ENCODE measurements at places on chromosomes 3 and 15. TPM values are rescaled to one million over a fixed set of nuclear protein-coding genes. Genes with fewer than 3 reads are reported as not detected.
A peak's percentile ranks its signal among the peaks of the same experiment; 100 is the strongest.

GRCh38 chr3:112738366-112738765 is 97.4 kb upstream of the CCDC80 start:
- DNase-seq: no peak

DNA sequence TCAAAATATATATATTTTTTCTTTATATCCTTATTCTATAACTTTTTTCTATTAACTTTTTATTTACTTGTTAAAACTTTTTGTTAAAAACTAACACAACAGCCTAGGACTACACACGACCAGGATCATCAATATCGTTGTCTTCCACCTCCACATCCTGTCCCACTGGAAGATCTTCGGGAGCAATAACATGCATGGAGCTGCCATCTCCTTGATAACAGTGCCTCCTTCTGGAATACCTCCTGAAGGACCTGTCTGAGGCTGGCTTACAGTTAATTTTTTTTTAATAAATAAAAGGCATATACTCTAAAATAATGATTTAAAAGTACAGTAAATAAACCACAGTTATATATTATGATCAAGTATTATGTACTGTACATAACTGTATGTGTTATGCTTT is 58.9 kb downstream of the SFMBT1 start:
- peak; percentile 40 for DNase-seq

DNA sequence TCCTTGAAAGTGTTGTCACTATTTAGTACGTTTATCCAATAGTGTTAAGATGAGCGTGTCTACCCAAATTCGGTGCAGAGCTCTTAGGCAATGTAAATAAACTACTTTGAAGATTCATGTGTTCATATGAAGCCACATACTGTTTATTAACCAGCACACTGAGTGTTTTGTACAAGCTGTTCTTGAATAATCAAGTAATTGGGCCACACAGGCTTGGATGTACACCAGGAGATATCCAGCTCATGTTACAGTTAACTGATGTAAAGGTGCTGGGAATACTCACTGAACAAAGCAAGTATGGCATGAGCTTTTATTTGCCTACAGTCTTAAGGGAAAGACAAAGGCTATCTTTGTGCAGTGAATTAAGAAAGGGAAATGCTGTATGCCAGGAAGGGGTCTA is 632 bp upstream of the DHX36 start:
- DNase-seq: no peak

- peak; percentile 62 for DNase-seq
Measured at GRCh38 chr15:40981186-40981585, 27.9 kb downstream of the CHAC1 start.

DNA sequence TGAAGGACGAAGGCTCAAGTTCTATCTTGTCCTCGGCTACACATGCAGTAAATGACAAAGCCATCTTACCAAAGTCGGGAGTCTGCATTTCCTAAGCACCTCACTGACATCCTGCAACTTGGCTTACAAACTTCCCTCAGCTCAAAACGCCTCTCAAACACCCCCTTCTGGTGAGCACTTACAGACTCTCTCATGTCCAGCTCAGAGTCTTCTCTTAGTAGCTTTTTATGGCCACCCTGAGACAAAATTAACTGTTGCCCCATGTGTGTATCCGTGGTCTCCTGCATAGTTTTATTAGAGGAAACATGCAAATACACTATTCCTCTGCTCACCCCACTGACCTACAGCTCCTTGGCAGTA is 819.7 kb downstream of the FHIT start:
- no peak for DNase-seq

- no peak for DNase-seq
Measured at GRCh38 chr15:40055576-40056293, 16.8 kb upstream of the SRP14 start.

GRCh38 chr15:78232951-78233350 is 1.4 kb downstream of the ACSBG1 start:
- DNase-seq: no peak

GRCh38 chr3:40476478-40477470 is at the start of gene ZNF619:
ZNF619 (plus strand) TSS chr3:40477122; CDS start chr3:40477980, 858 bp downstream.
- peak; percentile 77 for DNase-seq

- DNase-seq: no peak
Measured at GRCh38 chr3:34851137-34851536, 788.2 kb upstream of the ARPP21 start.

- DNase-seq: peak; percentile 73
Measured at GRCh38 chr3:146223401-146224373, 27.2 kb downstream of the PLSCR4 start.

- no peak for DNase-seq
Measured at GRCh38 chr15:67446449-67446848, 74.5 kb upstream of the C15orf61 start.

DNA sequence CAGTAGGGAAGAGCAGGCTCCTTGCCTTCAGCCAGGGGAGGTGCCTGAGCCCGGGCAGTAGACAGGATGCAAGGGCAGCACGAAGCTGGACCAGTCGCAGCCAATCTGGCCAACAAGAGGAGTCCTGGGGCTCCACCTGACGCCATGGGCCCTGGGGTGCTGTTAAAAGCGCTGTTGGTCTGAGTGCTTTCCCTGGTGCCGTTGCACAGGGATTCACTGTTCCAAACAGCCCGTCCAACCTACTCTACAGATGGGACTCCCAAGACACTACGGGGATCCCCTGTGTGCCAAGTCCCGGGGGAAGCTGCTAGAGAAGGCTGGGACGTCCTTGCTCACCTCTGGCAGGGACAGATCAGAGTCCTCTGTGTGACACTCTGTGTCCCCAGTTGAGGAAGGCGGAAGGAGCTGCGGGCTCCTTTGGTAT is 632 bp downstream of the CTSH start:
- no peak for DNase-seq

- no peak for DNase-seq
Measured at GRCh38 chr3:10383850-10384248, 62.9 kb upstream of the SEC13 start.

DNA sequence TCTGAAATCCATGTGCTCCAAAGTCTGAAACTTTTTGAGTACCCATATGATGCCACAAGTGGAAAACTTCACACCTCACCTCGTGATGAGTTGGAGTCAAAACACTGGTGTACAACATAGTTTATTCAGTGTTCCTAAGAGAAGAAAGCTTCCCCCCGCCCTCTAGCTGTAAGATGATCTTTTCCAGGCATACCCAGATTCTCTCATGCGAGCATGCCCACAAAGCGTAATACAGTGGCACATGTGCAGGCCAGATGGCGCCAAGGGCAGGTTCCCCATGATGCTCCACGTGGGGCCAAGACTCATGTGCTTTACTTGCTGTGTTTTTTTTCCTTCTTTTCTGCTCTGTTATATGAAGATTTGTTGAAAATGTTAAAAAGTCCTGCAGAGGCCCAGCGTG is 104.9 kb upstream of the LRRFIP2 start:
- no peak for DNase-seq

GRCh38 chr3:36942638-36943248 is 2.1 kb downstream of the TRANK1 start:
- DNase-seq: no peak

GRCh38 chr3:3772920-3773319 is 26.3 kb upstream of the LRRN1 start:
- DNase-seq: no peak

DNA sequence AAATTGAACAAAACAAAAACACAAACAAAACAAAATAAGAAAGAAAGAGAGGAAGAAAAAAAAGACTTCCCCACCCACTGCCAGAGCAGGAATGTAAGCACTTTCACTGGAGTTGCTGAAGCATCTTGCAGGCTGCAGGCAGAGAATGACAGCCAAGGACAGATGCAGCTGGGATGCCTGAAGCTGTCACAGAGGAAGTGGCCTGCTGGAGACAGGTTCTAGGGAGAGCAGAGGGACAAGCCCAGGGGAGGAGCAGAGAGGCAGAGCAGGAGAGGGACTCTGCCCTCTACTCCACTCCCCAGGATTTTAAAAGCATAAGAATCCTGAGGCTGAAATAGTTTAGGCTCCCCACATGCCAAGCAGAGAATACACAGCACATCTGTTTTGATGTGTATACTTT is 326.2 kb downstream of the TUSC7 start:
- no peak for DNase-seq

DNA sequence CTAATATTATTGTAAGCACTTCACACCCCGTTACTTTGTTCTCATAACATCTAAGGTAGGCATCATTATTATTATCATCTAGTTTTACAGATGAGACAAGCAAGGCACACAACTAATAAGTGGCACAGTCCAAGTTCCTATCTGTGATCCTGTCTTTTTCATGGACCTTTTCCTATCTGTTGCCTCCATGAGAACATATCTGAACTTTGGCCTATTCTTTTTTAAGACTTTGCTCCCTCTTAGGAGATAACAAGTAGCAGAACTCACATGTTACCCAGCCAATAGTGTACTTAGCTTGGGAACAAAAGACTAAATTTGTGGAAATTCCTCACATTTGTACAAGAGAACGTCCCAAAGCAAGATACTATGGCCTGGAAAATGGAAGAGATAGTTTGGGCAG is 172.4 kb downstream of the TIGIT start:
- no peak for DNase-seq

- no peak for DNase-seq
Measured at GRCh38 chr3:55162031-55162795, 234.4 kb upstream of the LRTM1 start.

DNA sequence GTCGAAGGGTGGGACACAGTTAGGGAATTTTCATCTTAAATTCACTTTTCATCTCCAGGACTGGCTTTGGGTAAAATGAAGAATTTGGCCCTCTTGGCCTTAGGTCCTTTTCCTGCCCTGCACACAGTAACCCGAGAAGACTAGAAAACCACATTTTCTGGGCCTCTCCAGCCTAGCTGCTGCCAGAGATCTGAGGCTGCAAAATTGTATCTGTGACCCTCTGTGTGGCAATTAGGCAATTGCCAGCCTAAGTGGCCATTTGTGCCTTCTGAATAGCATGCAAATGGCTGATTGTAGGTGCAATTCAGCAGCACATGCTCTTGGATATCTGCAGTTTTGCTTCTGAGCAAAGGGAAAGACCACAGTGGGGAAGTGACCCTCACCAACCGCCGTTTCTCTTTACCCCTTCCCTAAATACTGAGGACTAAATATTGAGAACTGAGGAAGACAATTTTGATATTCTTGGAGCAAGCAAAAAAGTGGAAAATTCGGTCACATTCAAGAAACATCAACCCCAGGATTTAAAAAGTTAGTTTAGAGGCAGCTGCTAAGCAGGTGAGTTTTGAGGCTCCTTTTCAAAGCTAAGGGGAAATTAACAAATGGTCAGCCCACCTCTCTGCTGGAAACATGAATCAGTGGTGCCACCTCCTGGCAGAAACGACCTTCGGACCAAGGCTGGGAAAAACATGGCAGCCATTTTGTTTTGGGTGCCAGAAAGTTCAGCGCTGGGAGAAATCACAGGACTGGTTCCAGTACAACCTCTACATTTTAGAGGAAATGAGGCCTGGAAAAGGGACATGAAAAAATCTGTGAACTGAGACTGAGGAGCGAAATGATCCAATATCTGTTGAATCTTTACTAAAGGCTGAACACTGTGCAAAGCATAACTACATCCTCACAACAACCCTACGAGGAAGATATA is 56.6 kb upstream of the PRTG start:
- peak; percentile 69 for DNase-seq

- DNase-seq: no peak
Measured at GRCh38 chr3:128575777-128576176, 74.8 kb downstream of the RPN1 start.

DNA sequence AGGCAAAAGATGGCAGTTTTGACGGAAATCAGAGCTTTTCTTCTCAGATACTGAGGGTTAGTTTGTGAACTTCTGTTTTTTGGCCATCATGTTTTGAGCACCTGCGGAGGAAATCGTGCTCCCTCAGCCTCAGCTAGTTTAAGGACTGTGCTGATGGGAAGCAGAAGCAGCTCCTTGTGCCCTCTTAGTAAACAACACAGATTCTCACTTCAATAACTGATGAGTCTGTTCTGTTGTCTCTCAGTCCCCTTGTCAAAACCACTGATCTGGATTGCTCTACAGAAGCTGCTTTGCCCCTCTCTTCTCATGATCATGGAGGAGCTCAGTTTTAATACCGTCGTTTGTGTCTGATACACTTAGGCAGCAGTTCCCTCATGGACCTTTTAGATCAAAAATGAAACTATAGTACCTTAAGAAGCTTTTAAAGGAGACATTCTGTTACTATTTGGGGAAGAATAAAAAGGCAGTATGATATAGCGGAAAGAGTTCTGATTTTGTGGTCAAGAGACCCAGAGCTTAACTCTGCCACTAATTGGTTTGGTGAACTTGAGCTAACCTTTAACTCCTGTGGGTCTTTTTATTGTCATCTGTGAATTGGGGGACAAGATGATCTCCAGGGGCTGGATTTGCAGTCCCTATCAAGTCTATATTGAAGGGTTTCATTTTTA is 152.6 kb downstream of the BBX start:
- no peak for DNase-seq

DNA sequence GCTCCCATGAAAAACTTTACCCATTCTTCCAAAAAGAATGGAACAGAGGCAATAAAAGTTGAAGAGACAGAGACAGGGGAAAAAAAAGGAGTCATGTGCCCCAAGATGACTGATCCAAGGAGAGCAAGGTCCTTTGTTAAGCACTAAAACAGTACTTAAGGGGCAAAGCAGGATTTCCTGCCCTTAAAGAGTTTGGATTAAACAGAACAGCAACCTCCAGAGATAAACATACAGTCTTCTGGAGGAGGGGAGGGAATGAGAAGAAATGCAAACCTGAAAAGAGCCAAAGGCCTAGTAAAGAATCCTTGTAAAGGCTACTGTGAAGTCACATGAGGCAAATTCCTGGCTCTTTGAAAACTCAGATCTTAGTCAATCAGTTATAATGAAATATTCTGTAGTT is 38.2 kb downstream of the SHQ1 start:
- peak; percentile 71 for DNase-seq

DNA sequence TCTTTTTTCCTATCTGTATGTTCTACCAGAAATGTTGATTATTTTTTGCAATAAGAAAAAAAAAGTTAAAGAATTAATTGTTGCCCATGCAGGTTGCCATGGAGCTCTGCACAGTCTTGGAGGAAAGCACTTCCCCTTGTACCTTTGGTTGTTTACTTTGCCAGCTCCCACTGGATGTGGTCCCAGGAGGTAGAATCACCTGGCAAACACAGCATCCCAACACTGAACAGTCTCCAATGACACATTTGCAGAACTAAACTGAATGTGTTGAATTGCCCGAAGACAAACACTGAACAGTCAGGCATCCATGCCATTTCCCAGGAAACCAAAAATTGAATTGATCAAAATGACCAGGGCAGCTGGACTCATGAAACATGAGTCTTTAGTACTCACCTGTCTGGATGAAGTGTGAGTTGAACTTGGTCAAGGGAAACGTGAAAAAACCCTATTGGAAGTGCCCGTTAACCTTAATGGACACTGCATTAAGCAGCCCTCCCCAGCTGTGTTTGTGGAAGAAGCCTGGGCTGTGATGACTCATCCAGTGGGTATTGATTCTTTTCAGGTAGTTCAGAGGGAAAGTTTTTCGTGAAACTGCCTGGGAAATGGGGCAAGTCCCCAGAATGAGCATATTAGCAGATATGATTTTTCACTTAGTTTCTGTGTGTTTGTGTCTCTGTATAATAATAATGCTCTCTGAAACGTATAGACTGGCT is 284.7 kb upstream of the STT3B start:
- no peak for DNase-seq

- peak; percentile 35 for DNase-seq
Measured at GRCh38 chr3:23806534-23807423, 1.0 kb downstream of the UBE2E1 start.

LDHAL6B gene
- not detected for total RNA-seq

SCG5 gene
- 3.3 TPM for total RNA-seq

ARPIN gene
- total RNA-seq: 18.7 TPM

CHL1 gene
- not detected for total RNA-seq

PTH1R gene
- 0.46 TPM for total RNA-seq

PPP1R14D gene
- not detected for total RNA-seq

GAP43 gene
- not detected for total RNA-seq

RBP2 gene
- not detected for total RNA-seq

MRAS gene
- total RNA-seq: 15.5 TPM

SPATA12 gene
- 0.14 TPM for total RNA-seq

TNFSF10 gene
- 18.5 TPM for total RNA-seq

VIPR1 gene
- total RNA-seq: 3.8 TPM

GNAT1 gene
- total RNA-seq: 0.78 TPM

Measured in endothelial cell of umbilical vein (primary cell).